Panc1 (cell line): ENCODE measurements at places on chromosomes 7 and 10. TPM values are rescaled to one million over a fixed set of nuclear protein-coding genes. Genes with fewer than 3 reads are reported as not detected.
A peak's percentile ranks its signal among the peaks of the same experiment; 100 is the strongest.

TAS2R41 gene
- not detected for total RNA-seq

ACTR3C gene
- 6.5 TPM for total RNA-seq

RPP38 gene
- total RNA-seq, result 19.9 TPM

AGK gene
- 32.6 TPM for total RNA-seq

FAM24B gene
- total RNA-seq, result 21.3 TPM

TMEM178B gene
- 0.39 TPM for total RNA-seq

GRCh38 chr10:131022981-131023380 lies 288.5 kb downstream of the TCERG1L start:
- no peak for DNase-seq
- no peak overlapping the region for H3K27ac ChIP-seq
- H3K4me3 ChIP-seq, result no peak overlapping the region
- H3K36me3 ChIP-seq, result no peaks in the 10 kb centered on the region
- no peaks in the 10 kb centered on the region; the same call in 1 of the 2 replicates for H3K27me3 ChIP-seq

- DNase-seq, result no peak
- H3K4me3 ChIP-seq, result no peak overlapping the region
- H3K36me3 ChIP-seq, result peaks cover 6% of the 10 kb centered on the region
- H3K27me3 ChIP-seq, result no peaks in the 10 kb centered on the region
- H3K27ac ChIP-seq, result no peak overlapping the region
These were observed 11.6 kb downstream of the BET1 start for GRCh38 chr7:93992421-93993110.

GRCh38 chr7:105584165-105584564 lies 2.9 kb upstream of the EFCAB10 start:
- peaks cover 8% of the 10 kb centered on the region; the same call in 1 of the 2 replicates for H3K4me1 ChIP-seq
- H3K36me3 ChIP-seq, result no peaks in the 10 kb centered on the region
- DNase-seq, result no peak
- no peak overlapping the region for H3K4me3 ChIP-seq
- no peaks in the 10 kb centered on the region for H3K27me3 ChIP-seq
- no peak overlapping the region for H3K27ac ChIP-seq

GRCh38 chr7:125559921-125560320 lies 630.3 kb upstream of the POT1 start:
- no peak overlapping the region for H3K27ac ChIP-seq
- DNase-seq, result no peak

GRCh38 chr7:127816354-127817190 lies 164.6 kb downstream of the SND1 start:
- no peak overlapping the region for H3K27ac ChIP-seq
- no peaks in the 10 kb centered on the region for H3K27me3 ChIP-seq
- no peak for DNase-seq
- no peaks in the 10 kb centered on the region for H3K4me1 ChIP-seq

- 0 out of 2 replicates have a peak, but pooled peaks cover 4% of the 10 kb centered on the region for H3K36me3 ChIP-seq
- H3K4me3 ChIP-seq, result peak overlapping the region; percentile 78
- H3K27me3 ChIP-seq, result no peaks in the 10 kb centered on the region
These were observed 2.8 kb downstream of the EEPD1 start for GRCh38 chr7:36155811-36156361.

DNA sequence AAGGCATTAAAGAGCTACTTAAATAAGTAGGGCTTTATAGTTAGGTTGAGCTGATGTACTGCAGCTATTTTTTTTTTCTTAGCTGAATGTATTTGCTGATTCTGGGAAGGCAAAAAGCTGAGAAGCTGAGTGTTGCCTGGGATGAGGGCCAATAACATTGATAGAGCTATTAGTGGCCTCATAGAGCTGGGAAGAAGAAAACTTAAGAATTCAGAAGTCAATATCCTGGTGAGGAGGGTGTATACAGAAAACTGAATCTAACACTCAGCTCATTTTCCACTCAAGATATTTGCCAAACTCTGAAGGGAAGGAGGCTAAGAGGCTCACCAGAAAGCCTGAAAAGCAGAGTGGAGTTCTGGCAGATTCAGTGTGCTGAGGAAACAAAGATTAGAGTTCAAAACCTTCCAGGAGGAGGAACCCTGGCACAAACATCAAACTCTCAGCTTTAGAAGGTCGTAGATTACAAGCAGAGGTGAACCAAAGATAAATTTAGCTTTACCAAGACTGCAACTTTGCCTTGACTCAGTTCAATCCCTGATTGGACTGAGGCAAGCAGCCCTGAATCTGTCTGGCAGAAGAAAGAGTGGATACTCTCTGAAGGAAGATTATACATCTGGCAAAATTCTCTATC lies 11.3 kb downstream of the PPP1R3C start:
- no peak overlapping the region for H3K4me3 ChIP-seq
- no peaks in the 10 kb centered on the region for H3K4me1 ChIP-seq
- H3K27me3 ChIP-seq, result no peaks in the 10 kb centered on the region
- no peak overlapping the region for H3K27ac ChIP-seq
- DNase-seq, result no peak

GRCh38 chr7:101088858-101089529 lies 3.7 kb downstream of the TRIM56 start:
- H3K27me3 ChIP-seq, result no peaks in the 10 kb centered on the region
- peaks cover 22% of the 10 kb centered on the region for H3K4me1 ChIP-seq
- no peak overlapping the region for H3K4me3 ChIP-seq
- H3K36me3 ChIP-seq, result no peaks in the 10 kb centered on the region
- DNase-seq, result no peak

DNA sequence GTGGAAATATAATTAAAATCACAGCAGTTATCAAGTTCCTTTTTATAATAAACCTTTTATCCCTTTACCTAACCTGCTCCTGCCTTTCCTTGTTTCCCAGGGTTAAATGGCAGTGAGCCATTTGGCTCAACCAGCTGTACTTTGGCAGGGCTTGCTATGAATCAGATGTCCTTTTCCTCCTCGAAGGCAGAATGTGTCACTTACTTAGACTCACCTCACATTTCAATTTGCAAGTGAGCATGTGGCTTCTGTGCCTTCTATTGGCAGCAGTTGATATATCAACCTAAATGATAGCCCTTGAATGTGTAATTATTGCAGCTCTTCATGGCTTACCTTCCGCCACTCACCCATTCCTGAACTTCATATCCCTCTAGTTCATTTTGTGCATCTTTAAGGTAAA lies 301.7 kb downstream of the CSTF2T start:
- H3K4me3 ChIP-seq, result no peak overlapping the region
- DNase-seq, result no peak
- no peak overlapping the region for H3K27ac ChIP-seq
- no peaks in the 10 kb centered on the region for H3K4me1 ChIP-seq

DNA sequence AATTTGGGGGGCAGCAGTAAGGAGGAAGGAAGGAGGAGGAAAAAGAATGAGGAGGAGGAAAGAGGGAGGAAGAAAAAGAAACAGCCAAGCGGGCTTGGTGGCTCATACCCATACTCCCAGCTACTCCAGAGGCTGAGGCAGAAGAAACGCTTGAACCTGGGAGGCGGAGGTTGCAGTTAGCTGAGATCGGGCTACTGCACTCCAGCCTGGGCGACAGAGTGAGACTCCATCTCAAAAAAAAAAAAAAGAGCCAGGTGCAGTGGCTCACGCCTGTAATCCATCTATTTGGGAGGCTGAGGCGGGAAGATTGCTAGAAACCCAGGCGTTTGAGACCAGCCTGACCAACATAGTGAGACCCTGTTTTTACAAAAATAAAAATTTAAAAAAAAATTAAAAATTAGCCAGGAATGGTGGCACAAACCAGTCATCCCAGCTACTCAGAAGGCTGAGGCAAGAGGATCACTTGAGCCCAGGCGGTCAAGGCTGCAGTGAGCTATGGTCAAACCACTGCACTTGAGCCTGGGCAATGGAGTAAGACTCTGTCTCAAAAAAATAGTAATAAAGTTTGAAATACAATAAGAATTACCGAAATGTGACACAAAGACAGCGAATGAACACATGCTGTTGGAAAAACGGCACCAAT lies 14.1 kb upstream of the CRCP start:
- H3K27ac ChIP-seq, result peak overlapping the region; percentile 98
- peak overlapping the region; percentile 48 for H3K4me3 ChIP-seq
- no peaks in the 10 kb centered on the region for H3K27me3 ChIP-seq
- no peaks in the 10 kb centered on the region; the same call in 1 of the 2 replicates for H3K4me1 ChIP-seq

GRCh38 chr10:97185326-97186058 lies at the start of gene SLIT1:
Gene SLIT1, minus strand, starts transcription at chr10:97185959. Its CDS starts 285 bp downstream, at chr10:97185674.
- peaks cover 4% of the 10 kb centered on the region for H3K4me1 ChIP-seq
- H3K27me3 ChIP-seq, result peaks cover 8% of the 10 kb centered on the region
- DNase-seq, result no peak
- no peaks in the 10 kb centered on the region for H3K36me3 ChIP-seq

DNA sequence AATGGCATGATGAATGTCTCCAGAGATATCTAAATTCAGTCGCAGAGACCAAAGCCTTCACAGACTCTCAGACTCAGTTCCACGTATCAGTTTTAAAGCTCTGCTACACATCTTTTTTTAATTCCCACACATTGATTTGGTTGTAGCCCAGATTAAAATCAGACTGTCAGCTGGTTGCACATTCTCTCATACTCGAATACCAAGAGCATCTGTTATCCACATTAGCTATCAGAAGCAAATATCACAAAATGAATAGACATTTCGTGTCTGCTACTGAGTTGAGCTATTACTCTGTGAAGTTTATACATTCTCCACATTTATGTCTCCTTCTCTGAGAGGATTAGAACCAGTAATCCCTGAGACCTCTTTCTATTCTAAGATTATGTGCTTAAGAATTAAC lies 229.2 kb downstream of the GPAM start:
- no peaks in the 10 kb centered on the region for H3K27me3 ChIP-seq
- H3K36me3 ChIP-seq, result no peaks in the 10 kb centered on the region
- no peak overlapping the region for H3K27ac ChIP-seq
- DNase-seq, result no peak
- no peak overlapping the region for H3K4me3 ChIP-seq

GRCh38 chr10:121436630-121437341 lies 161.5 kb downstream of the FGFR2 start:
- DNase-seq, result no peak
- no peak overlapping the region for H3K4me3 ChIP-seq
- no peak overlapping the region for H3K27ac ChIP-seq
- H3K4me1 ChIP-seq, result no peaks in the 10 kb centered on the region

GRCh38 chr10:16470747-16471146 lies 33.9 kb downstream of the PTER start:
- H3K27me3 ChIP-seq, result no peaks in the 10 kb centered on the region
- no peaks in the 10 kb centered on the region for H3K36me3 ChIP-seq
- no peak overlapping the region for H3K4me3 ChIP-seq
- no peak overlapping the region for H3K27ac ChIP-seq
- no peaks in the 10 kb centered on the region for H3K4me1 ChIP-seq

DNA sequence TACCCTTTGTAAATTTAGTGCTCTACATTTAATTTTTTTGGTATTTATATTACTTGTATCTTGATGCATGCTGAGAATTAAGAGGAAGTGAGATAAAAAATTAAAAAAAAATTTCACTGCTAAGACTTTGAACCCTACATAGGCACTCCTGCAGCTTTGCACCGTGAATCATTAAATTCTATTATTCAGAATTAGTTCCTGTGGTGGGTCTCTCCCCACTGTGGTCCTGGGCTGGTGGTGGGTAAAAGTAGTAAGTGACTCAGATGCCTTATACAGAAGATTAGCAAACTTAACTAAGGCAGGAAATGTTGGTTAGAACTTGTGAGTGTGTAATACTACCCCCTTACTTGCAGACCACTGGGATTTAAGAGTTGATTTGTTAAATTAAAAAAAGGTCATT lies 72.6 kb downstream of the AP3M1 start:
- H3K27ac ChIP-seq, result no peak overlapping the region
- peaks cover 40% of the 10 kb centered on the region for H3K4me1 ChIP-seq
- no peak overlapping the region for H3K4me3 ChIP-seq
- H3K27me3 ChIP-seq, result no peaks in the 10 kb centered on the region
- peaks cover 55% of the 10 kb centered on the region for H3K36me3 ChIP-seq

DNA sequence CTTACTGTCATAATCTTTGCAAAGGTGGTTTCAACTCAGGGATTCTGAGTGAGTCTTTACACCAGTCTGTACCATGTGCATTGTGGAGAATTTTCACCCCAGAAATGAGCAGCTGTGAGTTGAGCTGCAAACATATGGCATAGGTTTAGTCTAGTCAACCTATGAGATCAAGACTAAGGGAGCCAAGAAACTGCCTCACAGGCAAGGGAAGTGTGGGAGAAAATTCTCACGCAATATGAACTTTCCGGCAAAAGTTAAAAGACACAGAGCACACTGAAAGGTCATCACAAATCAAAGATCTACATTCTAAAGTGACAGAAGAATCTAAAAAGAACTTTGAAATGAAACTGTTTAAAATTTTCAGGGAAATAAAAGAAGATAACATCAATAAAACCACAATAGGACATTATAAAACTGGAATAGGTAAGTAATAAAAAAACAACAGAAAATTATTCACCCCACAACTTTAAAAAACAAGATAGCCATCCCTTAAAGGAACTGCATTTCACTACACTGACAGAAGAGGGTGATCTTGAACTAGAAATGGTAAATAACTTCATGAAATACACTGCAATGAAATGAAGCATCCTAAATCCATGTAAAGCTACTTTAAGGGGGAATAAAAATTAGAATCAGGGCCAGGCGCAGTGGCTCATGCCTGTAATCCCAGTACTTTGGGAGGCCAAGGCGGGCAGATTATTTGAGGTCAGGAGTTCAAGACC lies 63.5 kb downstream of the LGI1 start:
- no peak for DNase-seq
- no peak overlapping the region for H3K4me3 ChIP-seq
- no peaks in the 10 kb centered on the region for H3K36me3 ChIP-seq
- peaks cover 15% of the 10 kb centered on the region for H3K27me3 ChIP-seq

DNA sequence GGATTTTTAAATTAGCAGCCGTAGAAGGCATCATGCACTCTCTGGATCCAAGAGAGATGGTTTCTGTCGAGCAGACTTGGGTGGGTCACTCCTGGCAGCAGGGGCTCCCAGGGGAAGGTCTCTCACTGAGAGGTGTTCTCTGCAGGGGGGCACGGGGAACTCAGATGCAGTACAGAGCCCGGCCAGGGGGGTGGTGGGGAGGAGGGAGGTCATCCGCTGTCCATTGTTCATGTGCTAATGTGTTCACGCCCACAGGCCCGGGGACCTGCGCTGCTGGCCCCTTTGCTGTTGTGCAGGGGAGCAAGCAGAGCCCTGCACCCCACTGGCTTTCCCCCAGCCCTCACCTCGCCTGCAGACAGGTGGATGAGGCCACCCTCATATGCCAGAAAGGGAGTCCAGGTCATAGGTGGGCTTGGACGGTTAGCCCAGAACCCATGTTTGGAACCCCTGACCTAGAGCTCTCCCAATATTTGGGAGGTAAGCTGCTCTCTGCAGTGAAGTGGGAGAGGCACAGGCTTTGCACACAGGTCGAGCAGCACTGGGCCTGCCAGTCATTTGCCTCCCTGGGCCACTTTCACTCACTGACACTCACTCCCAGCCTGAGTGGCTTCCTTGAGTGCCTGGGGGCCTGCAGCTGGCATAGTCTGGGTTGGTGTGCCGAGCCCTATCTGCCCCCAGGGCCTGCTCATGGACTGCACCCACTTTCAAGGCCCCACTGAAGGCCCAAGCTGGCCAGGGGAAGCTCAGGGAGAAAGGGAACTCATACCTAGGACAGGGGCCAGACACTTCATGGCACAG lies 12.6 kb upstream of the TBRG4 start:
- H3K4me3 ChIP-seq, result no peak overlapping the region
- H3K27ac ChIP-seq, result no peak overlapping the region
- no peaks in the 10 kb centered on the region for H3K27me3 ChIP-seq
- H3K36me3 ChIP-seq, result no peaks in the 10 kb centered on the region
- no peak for DNase-seq

- H3K27me3 ChIP-seq, result no peaks in the 10 kb centered on the region
- H3K4me3 ChIP-seq, result no peak overlapping the region
- no peak overlapping the region for H3K27ac ChIP-seq
- H3K36me3 ChIP-seq, result no peaks in the 10 kb centered on the region
- H3K4me1 ChIP-seq, result no peaks in the 10 kb centered on the region
These were observed 84.3 kb downstream of the WDFY4 start for GRCh38 chr10:48768926-48769325.
